ENCODE measurements at places on chromosomes 3 and 15.

- no peak for DNase-seq
These were observed 17.4 kb downstream of the ABTB1 start for GRCh38 chr3:127690106-127690505.

DNA sequence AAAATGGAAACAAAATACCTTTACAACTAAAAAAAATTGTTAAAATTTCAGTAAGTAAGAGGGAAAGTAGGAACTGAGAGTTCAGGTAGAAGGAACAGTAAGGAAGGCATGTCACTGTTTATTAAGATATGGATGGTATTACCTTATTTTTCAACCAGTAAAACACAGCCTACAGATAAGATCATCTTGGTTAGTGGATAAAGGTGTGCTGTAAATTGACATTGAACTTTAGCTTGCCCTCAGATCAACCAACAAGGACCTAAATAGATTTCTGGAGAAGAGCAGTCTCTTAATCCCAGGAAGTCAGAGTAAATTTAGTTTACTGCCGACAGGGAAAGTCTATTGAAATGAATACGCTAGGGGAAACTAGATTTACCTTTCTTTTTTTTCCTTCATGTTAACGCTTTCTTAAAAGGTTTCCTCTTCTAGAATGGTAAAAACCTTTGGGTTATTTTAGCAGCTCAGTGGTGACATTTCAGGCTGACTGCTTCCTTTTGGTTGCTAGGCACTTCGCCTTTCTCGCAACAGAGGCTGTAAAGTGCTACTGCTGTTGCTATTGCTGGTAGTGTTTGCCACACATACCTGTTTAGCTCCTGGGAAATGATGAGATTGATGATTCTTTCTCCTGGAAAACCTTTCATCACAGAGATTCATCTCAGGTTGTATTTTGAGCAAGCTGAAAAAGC is 12.9 kb downstream of the DZIP3 start:
- DNase-seq: peak; percentile 21

GRCh38 chr15:52559575-52559974 is 9.3 kb downstream of the ARPP19 start:
- DNase-seq: no peak

DNA sequence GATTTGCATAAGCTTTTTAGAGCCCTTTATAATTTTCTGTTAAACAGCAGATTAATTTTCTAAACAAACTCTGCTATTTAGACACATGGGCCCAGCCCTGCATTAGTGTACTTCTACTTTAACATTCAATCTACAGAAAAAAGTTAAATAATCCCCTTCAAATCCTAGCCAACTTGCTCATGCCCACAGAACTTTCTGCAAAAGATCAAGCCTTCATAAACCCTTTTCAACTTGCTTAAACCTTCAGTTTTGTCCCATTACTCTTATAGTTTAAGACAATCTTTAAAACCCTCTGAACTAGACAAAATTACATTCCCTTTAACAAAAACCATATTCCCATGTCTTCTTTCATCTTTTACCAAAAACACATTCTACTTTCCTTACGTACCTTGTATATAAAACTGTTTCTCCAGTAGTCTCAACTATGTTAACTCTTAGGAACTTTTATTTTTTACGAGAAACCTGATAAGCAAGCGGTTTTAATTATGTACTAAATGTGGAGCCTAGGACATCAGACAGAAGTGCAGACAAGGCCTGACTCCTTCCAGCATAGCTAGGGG is 25.2 kb upstream of the ADGRG7 start:
- DNase-seq: no peak

GRCh38 chr3:126936853-126937425 is 46.0 kb upstream of the PLXNA1 start:
- DNase-seq: no peak

GRCh38 chr3:152200476-152201420 is 68.0 kb upstream of the MBNL1 start:
- no peak for DNase-seq

GRCh38 chr15:62579842-62580241 is 414.8 kb upstream of the C2CD4B start:
- no peak for DNase-seq

DNA sequence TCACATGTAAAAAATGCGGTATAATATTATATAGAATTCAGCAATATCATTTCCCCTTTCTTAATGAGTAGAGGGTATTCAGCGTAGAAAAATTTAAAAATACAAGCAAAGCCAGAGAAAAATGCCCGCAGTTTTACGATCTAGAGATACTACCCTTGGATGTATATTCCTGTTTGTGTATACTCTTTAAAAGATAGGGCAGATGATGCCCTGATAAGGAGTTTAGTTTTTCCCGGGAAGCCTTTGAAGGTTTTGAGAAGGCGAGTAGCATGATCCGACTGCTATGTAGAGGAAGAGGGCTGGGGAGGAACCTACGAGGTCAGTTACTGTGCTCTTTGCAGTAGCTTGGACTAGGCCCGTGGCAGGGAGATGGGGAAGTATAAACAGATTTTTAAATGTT is 1.2 kb downstream of the YEATS2 start:
- DNase-seq: no peak

GRCh38 chr3:64685331-64685799 is 2.4 kb downstream of the ADAMTS9 start:
- no peak for DNase-seq

GRCh38 chr15:67138891-67139855 is 73.8 kb downstream of the SMAD3 start:
- no peak for DNase-seq

GRCh38 chr15:46278486-46279090 is 643.8 kb downstream of the SQOR start:
- no peak for DNase-seq

DNA sequence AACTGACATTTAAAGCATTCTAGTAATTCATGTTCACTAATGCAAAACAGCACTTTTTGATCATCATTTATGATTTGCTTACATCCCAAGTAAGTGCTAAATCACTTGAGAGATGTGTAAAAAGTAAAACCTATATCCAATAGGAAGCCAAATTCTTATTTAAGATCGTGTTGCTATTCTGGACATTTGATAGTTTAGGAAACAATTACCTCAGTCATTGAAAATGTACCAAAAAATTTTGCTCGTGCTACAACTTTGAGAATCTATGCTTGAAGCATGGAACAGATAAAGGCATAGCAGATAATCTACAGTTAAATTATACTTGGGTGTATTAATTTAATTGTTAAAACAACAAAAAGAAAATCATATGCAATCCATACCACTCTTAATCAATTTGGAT is 571.6 kb upstream of the NR2F2 start:
- DNase-seq: no peak

DNA sequence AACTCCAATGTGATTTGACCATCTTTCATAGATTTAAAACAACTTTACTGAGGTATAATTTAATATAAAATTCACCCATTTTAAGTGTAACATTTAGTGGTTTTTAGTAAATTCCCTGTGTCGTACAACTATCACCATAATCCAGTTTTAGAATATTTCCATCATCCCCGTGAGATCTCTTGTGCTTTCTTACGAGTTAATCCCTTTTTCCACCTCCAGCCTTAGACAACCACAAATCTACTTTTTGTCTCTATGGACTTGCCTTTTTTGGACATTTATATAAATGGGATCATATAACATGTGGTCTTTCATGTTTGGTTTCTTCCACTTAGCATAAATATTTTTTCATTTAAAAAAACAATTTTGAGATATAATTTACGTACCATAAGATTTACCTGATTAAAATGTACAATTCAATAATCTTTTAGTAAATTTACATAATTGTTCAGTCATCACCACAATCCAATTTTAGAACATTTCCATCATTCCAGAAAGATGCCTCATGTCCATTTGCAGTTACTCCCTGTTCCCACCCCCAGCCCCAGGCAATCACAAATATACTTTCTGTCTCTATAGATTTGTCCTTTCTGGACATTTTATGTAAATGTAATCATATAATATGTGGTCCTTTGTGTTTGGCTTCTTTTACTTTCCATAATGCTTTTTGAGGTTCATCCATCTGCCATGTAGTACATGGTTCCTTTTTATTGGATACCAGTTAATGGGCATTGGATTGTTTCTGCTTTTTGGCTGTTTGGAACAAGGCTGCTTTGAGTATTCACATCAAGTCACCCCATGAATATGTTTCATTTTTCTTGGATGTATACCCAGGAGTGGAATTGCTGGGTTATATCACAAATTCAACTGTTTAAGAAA is 3.1 kb downstream of the OXSR1 start:
- no peak for DNase-seq

- no peak for DNase-seq
These were observed 92.8 kb upstream of the BHLHE40 start for GRCh38 chr3:4886448-4886847.

DNA sequence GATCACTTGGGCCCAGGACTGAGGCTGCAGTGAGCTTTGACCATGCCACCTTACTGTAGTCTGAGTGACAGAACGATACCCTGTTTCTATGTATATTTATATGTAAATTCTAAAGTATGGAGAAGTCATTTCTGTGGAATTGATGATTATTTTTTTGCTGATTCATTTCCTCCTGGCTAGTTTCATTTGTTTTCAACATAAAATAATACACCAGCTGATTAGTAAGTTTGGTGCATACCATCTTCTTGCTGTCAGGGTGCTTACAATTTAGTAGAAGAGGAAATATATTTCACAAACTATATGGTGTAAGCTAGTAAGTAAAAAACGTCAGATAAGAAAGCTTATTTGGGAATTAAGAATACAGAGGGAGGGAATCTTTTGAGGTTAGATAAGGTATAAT is 36.0 kb downstream of the SLC25A26 start:
- DNase-seq: no peak

GRCh38 chr3:142987707-142988106 is 13.7 kb upstream of the U2SURP start:
- DNase-seq: no peak

DNA sequence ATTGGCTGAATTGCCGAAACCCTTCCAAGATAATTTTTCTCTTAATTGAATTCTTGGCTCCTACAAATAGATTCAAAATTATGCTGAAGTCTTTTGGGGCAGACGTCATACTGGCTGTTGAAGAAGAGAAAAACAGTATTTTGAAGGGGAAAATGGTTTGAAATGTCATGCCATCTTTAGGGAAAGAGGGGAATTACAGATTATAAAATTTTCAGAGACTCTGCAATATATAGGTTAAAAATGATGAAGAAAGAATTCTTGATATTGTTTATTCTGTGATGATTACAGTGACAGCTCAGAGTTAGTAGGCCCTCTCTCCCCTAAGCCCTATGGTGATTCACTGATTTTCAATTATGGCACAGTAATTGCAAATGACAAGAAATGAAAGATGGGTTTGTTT is 86.1 kb downstream of the CGNL1 start:
- DNase-seq: no peak

DNA sequence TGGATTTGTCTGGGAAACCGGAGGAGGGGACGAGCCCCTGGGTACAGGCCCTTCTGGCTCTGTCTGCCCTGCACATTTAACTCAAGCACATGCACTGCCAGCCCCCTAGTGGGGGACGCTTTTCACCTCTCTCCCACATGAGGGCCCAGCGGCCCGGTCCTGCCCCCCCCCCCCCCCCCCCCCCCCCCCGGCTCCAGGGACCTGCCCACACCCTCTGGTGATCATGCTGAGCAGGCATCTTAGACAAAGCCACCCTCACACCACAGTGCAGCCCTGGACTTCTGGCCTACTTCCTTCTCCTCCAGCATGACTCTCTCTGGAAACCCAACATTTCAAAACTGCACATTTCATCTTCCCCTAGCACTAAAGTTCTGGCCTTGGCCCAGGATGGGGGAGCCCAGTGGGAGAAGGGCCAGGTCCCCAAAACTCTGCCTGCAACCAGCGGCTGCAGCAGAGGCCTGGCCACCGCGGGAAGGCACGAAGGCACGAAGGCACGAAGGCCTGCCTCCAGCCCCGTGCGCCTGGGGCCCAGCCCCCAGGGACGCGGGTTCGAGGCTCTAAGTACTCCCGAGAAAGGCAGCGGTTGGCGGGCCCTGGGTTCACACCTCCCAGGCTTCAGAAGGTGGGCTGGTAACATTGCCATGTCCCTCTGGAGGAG is 14.1 kb downstream of the KLF15 start:
- DNase-seq: no peak

GRCh38 chr3:150183678-150184425 is 213.2 kb upstream of the PFN2 start:
- DNase-seq: peak; percentile 11

- no peak for DNase-seq
These were observed 43.6 kb upstream of the COL6A6 start for GRCh38 chr3:130473416-130473815.
